ENCODE measurements at places on chromosomes 1 and 21.

- DNase-seq = no peak
Measured at GRCh38 chr1:89966656-89967055, 28.3 kb upstream of the ZNF326 start.

DNA sequence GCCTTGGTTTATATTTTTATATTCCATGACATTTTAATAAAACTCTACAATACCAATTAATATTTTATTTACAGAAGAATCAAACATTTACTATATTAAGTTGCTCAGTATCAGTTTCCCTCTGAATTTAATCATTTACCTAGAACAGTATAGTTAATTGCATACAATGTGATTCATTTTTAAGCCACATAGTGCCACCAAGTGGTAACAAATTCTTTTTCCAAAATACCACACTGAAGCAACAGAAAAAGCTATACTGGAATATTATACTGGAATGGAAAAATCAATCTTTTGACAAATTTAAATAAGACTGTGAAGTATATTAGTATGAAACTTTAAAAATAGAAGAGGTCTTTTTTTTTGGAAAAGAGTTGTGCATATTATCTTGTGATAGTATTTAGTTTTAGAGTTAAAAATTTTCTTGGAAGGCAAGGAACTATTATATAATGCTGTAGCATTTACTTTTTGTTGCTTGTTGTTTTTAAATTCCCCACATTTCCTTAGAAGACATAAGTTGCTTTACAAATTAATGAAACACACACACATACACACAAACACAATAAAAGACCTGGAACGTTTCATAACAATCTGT lies 57.3 kb downstream of the ZNF644 start:
- DNase-seq = peak; percentile 8

DNA sequence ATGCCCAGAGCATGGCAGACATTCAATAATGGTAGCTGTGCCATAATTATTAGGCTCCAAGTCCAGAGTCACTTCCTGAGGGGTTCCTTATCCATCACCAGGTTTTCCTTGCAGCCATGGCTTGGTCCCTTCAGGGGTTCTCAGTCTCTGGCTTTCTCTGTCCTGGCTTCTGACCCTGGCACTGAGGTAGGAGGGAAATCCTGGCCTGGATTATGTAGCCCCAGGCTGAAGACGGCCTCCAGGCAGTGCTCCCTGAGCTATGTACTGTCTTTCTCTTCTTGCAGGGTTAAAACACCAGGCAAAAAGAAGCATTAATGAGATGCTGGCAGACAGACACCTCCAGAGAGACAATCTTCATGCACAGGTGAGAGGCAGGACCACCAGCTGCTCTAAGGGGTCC lies 9.5 kb upstream of the PADI3 start:
- DNase-seq = peak; percentile 91

DNA sequence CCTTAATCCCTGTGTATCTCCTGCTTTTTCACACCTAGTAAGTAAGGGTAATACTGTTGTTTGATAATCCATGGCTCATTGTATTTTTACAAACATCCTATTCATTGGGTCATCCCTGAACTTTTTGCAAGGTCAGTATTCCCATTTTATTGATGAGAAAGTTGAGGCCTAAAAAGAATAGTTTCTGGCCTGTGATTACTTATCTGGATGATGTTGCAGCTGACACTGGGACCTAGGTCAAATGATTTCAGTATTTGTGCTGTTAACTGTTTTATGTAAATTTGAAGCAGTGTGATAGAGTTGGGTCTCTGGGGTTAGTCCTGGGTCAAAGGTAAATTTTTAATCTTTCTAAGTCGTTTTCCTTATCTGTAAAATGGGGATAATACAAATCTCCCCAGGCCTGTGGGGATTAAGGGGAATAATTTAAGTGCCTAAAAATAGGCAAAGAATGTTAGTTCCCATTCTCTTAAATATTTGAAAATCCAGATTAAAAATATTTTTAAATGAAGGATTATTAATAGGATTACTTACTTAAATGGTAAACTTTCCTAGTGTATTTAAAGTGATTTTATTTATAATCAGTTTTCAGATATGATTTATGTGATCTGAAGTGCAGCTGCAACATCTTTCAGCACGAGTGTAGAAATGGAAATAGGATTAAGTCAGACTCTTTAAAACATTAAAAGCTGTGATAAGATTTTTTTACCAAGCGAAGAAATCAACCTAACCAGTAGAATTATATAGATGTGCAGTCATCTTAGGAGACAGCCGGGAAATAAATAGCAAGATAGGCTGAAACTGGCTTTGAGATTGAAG lies 4.3 kb downstream of the PPP2R5A start:
- no peak for DNase-seq

DNA sequence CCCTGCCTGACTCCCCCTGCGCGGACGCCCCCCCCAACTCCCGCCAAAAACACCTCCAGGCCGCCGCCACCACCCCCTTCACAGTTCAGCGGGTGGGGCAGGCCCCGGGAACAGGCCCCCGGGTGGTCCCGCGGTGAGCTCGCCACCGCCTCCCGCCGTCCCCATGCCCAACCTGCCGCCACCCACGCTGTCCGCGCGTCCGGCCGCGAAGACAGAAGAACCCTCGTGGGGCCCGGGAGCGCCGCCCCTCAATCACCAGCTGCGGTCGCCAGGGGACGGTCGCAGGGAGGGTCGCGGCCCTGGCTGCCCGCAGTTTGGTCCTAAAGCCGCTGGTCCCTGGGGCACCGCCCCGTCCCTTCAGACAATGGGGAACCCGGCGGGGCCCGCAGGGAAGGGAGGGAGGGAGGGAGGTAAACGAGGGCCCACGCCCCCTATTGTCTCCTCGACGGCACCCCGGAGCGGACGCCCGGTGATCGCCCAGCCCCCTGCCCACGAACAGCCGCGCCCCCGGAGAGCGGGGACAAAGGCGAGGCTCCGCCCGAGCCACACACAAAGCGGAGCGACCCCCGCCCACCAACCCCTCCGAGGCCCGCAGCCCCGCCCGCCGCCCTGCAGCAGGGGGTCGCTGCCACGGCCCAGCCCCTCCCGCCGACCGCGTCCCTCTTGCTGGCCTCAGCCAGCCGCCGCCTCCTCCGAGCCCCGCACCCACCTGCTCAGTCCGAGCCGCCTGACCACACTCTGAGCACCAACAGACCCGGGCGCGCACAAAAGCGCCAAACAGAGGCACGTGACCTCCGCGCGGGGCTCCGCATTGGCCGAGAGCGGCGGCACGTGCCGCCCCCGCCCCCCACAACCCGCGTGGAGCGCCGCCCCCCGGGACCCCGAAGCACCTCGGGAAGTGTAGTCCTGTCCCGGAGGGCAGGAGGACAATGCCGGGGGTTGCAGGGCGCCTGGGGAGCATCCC lies at the start of gene STMN1:
TSS of gene STMN1 (minus strand) at position 740 of the 964 bp plus-strand sequence. CDS start 1,743 bp downstream, outside the sequence.
- peak; percentile 96 for DNase-seq

- peak; percentile 94 for DNase-seq
Measured at GRCh38 chr1:37807555-37808368, at the start of the genes C1orf122 and YRDC. Gene C1orf122 (plus strand): TSS chr1:37807790. CDS start chr1:37808405, 615 bp downstream. Gene YRDC (minus strand): TSS chr1:37808208. CDS start chr1:37808180, 28 bp downstream.

DNA sequence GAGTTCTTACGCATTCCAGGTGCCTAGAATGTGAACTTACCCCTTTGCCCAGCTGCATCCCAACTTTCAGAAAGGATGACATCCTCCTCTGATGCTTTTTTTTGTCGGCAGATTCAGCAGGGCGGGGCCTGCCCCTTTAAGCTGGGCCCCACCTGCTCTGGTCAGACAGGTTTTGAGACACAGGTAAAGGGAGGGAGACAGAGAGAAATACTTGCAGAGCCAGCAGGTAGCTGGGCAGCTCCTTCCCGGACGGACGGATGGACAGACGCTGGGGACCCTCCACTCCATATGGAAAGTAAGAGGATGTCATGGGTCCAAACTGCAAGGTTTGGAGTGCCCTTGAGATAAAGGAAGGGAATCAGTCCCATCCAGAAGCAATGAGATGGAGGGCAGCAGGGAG lies at the start of gene TMEM79:
TSS of gene TMEM79 (plus strand) at position 214 of the 400 bp plus-strand sequence. CDS start 902 bp downstream, outside the sequence.
- DNase-seq = no peak

- no peak for DNase-seq
Measured at GRCh38 chr1:19044471-19044870, 88.0 kb upstream of the IFFO2 start.

- DNase-seq = no peak
Measured at GRCh38 chr1:117467336-117467735, 100.1 kb downstream of the MAN1A2 start.

DNA sequence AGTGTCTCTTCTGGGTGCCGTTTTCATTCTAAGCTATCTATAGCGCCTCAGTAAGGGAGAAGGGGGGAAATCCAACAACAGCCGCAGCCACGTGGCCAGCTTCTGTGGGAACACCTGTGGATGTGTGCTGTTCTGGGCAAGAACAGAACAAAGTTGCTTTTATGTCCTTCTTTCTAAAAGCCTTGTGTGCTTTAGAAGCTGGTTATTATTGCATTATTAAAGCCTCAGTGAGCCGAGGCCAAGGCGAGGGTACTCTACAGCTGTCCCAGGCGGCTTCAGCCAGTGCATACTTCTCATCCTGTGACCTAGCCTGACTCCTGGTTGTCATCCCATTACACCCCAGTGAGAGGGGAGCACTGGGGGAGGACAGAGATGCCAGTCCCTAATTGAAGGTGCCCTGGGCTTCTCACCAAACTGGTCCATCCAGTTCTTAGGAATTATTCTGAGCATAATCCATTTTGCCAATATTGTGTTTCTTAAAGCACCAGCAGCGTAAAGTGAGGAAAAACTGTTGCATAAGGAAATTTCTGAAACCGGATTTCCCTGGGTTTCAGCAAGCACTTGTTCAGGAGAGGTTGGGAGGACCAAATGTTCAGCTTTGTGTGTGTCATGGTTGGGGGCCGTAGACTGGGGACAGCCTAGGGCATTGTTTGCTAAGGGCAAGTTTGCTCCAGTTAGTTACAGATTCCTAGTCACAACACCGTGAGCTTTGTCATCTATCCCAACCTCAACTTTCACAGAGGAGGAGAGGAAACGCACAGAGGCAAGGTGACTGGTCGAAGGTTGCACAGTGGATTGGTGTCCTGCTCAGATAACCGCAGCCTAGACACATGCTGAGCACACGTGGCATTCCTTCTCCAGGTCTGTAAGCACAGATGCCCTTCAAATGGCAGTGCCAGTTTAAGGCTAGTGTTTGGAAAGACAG lies 61.0 kb upstream of the ATP1A1 start:
- DNase-seq = no peak

DNA sequence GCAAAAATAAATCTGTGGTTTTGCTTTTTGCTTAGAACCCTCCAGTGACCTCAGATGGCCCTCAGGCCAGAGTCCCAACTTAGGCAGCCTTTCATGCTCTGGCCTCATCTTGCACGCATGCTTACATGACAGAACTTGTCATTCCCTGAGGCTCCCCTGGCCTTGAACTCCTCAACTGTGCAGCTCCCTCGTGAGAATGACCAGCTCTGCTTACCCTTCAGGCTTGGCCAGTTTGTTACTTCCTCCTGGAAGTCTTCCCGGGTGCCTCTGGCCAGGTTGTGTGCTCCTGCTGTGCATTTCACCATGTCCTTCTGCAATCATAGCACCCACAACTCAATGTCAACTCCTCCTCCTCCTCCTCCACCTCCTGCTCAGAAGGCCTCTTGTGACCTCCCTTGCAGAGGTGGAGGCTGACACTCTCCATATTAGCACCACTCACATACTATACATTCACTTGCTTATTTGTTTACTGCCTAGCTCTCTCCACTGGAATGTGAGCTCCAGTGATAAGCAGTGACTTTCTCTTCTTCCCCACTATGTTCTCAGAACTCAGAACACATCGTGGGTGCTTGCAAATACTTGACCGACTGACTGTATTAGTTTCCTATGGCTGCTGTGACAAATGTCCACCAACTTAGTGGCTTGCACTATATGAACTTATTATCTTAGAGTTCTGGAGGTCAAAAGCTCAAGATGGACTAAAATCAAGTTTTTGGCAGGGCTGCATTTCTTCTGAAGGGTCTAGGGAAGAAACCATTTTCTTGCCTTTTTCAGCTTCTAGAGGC lies 41.9 kb downstream of the RCSD1 start:
- no peak for DNase-seq

- no peak for DNase-seq
Measured at GRCh38 chr1:116089870-116090269, 21.3 kb upstream of the MAB21L3 start.

DNA sequence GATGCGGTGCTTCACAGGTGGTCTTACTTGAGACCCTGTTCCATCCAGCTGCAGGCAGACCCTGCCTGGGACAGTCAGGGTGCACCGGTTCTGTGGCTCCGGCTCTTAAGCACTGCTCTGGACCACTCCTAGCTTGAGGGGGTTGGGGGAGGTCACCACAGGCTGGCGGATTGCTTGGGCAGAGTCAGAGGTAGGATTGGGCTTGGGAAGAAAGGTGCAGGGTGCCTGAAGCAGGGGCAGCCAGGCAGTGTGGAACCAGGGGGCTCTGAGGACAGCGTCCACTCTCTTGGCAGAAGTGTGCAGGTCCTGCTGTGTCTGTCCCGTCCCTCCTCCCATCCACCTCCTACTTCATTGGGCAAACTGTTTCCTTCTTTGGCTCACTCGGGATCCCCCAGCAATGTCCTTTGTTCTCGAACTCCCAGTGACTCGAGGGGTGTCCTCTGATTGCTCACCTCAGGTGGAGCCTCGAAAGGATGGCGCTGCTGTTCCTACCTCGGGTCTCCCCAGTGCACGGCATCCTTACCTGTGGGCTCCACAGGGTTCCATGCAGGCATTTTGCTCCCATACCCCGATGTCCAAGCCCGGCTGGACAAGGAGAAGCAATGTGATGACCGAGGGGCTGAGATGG lies 1.7 kb downstream of the PDXK start:
- DNase-seq = no peak

- no peak for DNase-seq
Measured at GRCh38 chr1:51268634-51269033, 32.6 kb downstream of the RNF11 start.

- no peak for DNase-seq
Measured at GRCh38 chr1:3987669-3988235, 87.7 kb upstream of the C1orf174 start.

DNA sequence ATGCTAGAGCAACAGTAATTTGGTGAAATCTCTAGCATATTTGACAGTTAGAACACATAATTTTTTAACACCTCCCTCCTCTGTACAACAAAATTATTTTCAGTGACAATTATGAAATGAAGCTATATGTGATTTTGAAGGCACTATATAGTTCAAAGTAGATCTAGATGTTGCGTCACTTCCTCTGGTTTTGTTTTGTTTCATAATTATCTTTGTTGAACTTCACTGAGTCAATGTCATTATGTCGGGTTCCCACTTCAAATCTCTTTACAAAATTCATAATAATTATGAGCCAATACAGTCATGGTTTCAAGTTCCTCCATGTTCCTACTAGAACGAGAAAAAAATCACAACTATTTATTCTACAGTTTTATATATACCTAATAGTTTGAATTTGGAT lies 254.8 kb upstream of the PLXNA2 start:
- DNase-seq = no peak

- DNase-seq = no peak
Measured at GRCh38 chr1:36159614-36160387, 3.8 kb downstream of the MAP7D1 start.
